ENCODE measurements at places on chromosomes 7 and 10. TPM values are rescaled to one million over a fixed set of nuclear protein-coding genes. Genes with fewer than 3 reads are reported as not detected.

TMEM229A gene
- total RNA-seq, result not detected

UNCX gene
- not detected for total RNA-seq

GRCh38 chr7:114293289-114294012 is 121.2 kb upstream of the FOXP2 start:
- no peak overlapping the region for H3K27ac ChIP-seq
- H3K27me3 ChIP-seq, result no peaks in the 10 kb centered on the region
- H3K4me1 ChIP-seq, result no peaks in the 10 kb centered on the region
- H3K4me3 ChIP-seq, result no peak overlapping the region
- no peaks in the 10 kb centered on the region for H3K36me3 ChIP-seq

DNA sequence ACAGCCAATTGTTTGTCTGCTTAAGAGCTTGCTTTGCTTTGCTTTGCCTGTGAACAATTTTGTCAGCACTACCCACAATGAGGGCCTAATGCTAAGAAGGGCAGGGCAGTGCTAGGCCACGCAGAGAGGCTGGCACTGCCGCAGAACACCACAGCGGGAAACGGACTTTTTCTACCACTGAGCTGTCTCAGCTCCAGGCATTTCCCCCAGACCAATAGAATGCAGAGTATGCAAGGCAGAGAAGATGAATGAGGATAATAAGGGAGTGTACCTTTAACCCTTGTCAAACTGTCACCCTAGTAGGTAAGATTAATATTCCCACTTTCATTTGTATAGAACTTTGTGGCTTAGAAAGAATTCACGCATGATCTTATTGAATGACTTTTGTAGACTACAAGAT is 104.5 kb downstream of the SH3PXD2A start:
- H3K36me3 ChIP-seq, result no peaks in the 10 kb centered on the region
- DNase-seq, result no peak
- H3K4me3 ChIP-seq, result no peak overlapping the region
- H3K27me3 ChIP-seq, result no peaks in the 10 kb centered on the region

DNA sequence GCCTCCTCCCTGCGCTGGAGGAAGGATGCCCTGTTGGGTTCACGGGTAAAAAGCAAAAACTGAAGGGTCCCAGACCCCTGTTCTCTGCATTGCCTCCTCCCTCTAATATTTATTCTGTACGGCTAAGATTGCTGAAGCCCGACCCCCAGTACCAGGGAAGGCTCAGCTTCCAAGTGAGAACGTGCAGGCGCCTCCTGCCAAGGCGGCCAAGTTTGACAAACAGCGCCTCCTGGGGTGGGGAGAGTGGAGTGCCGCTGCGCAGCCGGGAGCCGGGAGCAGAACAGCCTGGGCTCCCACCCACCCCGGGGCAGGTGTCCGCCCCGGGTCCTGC is 4.7 kb upstream of the EBF3 start:
- no peak for DNase-seq
- peak overlapping the region; percentile 47 for H3K4me3 ChIP-seq
- no peak overlapping the region for H3K27ac ChIP-seq
- no peaks in the 10 kb centered on the region for H3K36me3 ChIP-seq
- H3K27me3 ChIP-seq, result peaks cover 77% of the 10 kb centered on the region
- peaks cover 87% of the 10 kb centered on the region for H3K4me1 ChIP-seq

DNA sequence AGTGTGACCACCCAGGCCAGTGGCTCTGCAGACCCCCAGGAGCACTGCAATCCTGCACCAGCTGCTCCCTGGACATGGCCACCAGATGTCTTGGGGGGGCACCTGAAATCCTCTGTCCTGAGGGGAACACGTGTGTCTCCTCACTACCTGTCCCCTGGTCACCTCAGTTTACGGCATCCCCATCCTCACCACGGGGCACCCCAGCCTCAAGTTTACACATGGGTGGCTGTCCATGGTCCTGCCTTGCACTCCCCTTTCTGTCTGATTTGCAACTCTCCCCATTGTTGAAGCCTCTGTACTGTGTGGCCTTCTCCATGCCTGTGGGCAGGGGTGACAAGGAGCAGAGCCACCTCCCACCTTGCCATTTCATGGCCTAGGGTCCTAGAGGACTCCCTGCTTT is 67.2 kb downstream of the RAMP3 start:
- peaks cover 5% of the 10 kb centered on the region for H3K4me1 ChIP-seq
- no peaks in the 10 kb centered on the region for H3K27me3 ChIP-seq
- H3K27ac ChIP-seq, result no peak overlapping the region
- DNase-seq, result no peak
- no peaks in the 10 kb centered on the region for H3K36me3 ChIP-seq

GRCh38 chr10:2077231-2077630 is 339.9 kb upstream of the ADARB2 start:
- no peak for DNase-seq
- H3K4me1 ChIP-seq, result no peaks in the 10 kb centered on the region
- no peaks in the 10 kb centered on the region for H3K27me3 ChIP-seq
- no peak overlapping the region for H3K4me3 ChIP-seq
- H3K27ac ChIP-seq, result no peak overlapping the region
